ENCODE measurements at places on chromosomes 4 and X. TPM values are rescaled to one million over a fixed set of nuclear protein-coding genes. Genes with fewer than 3 reads are reported as not detected.

GRCh38 chr4:168019921-168020320, 72.4 kb upstream of the ANXA10 start:
- H3K36me3 ChIP-seq: no peaks in the 10 kb centered on the region
- no peak overlapping the region for H3K4me3 ChIP-seq
- no peaks in the 10 kb centered on the region for H3K27me3 ChIP-seq
- no peak for DNase-seq

DNA sequence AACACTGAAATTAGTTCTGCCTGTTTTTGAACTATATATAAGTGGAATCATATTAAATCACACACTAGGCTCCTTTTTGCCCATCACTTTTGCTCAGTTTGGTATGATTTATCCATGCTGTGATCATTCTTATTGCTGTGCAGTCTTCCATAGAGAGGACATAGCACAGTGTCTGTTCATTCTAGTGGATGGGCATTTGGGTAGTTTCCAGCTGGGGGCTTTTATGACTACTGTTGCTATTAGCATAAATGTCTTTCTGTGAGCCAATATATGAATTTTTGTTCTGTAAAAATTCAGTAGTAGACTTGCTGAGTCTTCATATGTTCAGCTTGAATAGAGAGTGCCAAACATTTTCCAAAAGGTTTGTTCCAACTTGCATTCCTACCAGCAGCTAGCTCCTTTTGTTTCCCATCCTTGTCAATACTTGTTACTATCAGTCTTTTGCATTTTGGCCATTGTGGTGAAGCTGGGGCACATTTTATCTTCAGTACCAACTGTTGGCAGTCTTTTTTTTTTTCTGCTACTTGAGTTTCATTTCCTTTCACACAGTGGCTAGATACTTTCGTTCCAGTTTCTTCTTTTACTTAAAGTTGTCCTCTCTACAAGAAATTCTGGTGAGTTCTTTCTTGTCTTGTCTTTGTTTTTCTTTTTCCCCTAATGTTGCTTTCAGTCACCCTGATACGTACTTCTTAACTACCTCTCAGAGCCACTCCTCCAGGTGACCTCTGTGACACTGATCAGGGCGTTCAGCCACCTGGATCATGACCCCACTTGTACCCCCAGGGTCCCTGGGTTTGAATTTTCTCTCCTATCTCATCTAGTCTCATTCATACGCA, 87.0 kb downstream of the ANXA3 start:
- H3K27ac ChIP-seq: no peak overlapping the region
- no peaks in the 10 kb centered on the region for H3K27me3 ChIP-seq
- no peaks in the 10 kb centered on the region for H3K4me1 ChIP-seq
- H3K4me3 ChIP-seq: no peak overlapping the region

DNA sequence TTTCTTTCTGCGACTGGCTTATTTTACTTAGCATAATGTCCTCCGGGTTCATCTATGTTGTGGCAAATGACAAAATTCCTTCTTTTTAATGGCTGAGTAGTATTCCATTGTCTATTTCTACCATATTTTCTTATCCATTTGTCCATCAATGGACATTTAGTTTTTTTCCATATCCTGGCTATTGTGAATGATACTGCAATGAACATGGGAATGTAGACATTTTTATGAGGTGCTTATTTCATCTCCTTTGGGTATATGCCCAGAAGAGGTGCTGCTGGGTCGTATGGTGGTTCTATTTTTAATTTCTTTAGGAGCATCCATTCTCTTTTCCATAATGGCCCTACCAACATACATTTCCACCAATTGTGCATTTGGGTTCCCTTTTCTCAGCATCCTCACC, 76.5 kb upstream of the HPGD start:
- no peak for DNase-seq
- H3K36me3 ChIP-seq: no peaks in the 10 kb centered on the region
- no peaks in the 10 kb centered on the region for H3K27me3 ChIP-seq

GRCh38 chrX:148930206-148930729, 429.9 kb downstream of the AFF2 start:
- no peak overlapping the region for H3K27ac ChIP-seq
- no peaks in the 10 kb centered on the region for H3K4me1 ChIP-seq
- H3K4me3 ChIP-seq: no peak overlapping the region
- no peaks in the 10 kb centered on the region for H3K36me3 ChIP-seq
- DNase-seq: no peak

The TCEANC gene
- total RNA-seq: 2.4 TPM

The EPGN gene
- not detected for total RNA-seq

The ADGRG2 gene
- total RNA-seq: 9.4 TPM

The OPHN1 gene
- 5.7 TPM for total RNA-seq

DNA sequence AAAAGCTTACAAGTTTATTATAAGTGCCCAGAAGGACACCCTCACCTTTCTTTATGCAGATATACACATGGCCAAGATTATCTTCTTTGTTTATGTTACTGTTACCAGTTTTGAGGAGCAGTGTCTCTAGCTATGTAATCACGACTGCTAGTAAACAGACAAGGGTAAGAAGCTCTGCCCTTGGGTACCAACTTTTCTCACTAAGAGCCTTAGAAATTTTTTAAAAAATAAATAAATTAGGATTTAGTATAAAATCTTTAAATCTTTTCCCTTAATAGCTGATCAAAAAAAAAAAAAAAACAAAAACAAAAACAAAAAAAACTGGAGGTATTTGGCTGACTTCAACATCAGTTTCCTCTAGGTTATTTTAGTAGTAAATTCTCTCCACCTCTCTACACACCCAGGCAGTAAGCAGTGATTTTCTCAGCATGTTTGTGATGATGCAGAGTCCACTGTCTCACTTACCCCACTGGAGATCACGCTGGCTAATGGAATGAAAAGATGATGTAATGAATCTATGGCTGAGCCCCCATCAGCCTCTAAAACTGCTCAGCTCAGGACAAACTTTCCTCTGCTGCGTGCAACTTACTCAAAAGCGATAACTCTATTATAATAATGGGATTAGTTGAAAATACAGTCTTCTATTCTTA, 125.9 kb downstream of the FRYL start:
- H3K27ac ChIP-seq: no peak overlapping the region
- DNase-seq: no peak
- no peaks in the 10 kb centered on the region for H3K27me3 ChIP-seq
